Foreskin melanocyte (primary cell): ENCODE measurements at places on chromosomes 6 and 20.

GRCh38 chr6:2827142-2827541 lies 14.5 kb downstream of the SERPINB1 start:
- DNase-seq, result no peak

DNA sequence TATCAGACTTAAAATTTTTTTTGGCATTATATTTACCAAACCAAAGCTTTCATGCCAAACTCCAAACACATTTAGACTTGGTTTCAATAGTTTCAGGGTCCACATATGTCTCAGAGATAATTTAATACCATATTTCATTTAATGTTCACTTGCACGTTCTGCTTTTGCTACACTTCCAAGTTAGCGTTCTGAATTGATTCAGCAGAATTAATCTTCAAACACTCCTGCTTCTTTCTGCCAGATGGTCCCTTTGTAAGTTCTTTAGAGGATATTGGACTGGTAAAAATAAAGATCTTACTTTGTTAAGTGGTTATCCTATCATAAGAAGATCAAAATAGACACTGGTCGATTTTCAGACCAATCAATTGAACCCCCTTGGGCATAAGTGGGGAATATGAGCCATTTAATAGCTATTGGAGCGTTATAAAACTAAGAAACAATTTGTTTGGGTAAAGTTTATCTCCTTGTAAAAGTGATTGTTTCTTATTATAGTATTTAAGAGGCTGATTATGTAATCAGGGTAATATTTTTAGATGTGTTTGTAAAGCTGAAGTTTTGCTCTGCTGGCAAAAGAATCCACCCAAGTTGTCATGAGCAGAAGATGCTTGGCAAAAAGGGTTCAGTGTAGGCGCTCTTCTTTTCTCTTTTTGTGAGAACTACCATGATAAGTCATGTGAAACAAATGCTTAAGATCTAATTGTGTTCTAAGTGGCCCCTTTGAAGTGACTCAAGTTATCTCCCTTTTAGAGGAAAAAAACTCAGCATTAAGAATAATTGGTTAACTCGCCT lies 92.2 kb downstream of the MCHR2 start:
- no peak for DNase-seq

DNA sequence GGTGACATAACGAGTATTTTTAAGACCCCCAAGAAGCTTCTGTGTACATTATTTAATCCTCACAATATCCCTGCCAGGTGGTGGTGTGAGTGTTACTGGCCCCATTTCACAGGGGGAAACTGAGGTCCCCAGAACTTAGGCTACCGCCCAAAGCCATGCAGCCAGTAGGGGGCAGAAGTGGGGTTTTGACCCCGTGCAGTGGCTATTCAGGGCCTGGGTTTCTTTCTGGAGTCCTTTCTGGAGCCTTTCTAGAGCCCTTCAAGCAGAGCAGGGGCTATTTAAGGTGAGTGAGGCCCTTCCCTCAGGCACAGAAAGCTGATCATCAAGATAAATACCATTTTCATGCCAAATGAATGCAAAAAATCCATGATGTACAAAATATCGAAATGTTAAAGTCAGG lies 59.0 kb downstream of the CTCFL start:
- no peak for DNase-seq

- DNase-seq, result no peak
These were observed 104.9 kb upstream of the SLC22A23 start for GRCh38 chr6:3561725-3562124.

- no peak for DNase-seq
These were observed 41.7 kb downstream of the SLC9A8 start for GRCh38 chr20:49854190-49854875.

GRCh38 chr6:82704045-82704444 lies 340.4 kb downstream of the TPBG start:
- DNase-seq, result no peak
